Neural crest cell (in vitro differentiated cells): ENCODE measurements at places on chromosomes 12 and 14. TPM values are rescaled to one million over a fixed set of nuclear protein-coding genes. Genes with fewer than 3 reads are reported as not detected.

PPP1R13B gene
- total RNA-seq: 3.9 and 6.8 TPM in 2 replicates

KRT6C gene
- total RNA-seq: not detected in 2 replicates

SELPLG gene
- 0.39 and 0.51 TPM in 2 replicates for total RNA-seq

LHX5 gene
- total RNA-seq: 1.5 and 1.8 TPM in 2 replicates

KRT86 gene
- not detected in 2 replicates for total RNA-seq
